WTC11 (cell line): ENCODE measurements at places on chromosomes 13 and 19.

GRCh38 chr19:11451871-11452619 is 16.6 kb downstream of the PRKCSH start:
- DNase-seq = no peak
- peaks cover 23% of the 10 kb centered on the region for H3K4me1 ChIP-seq
- H3K27ac ChIP-seq = peak overlapping the region; percentile 83

DNA sequence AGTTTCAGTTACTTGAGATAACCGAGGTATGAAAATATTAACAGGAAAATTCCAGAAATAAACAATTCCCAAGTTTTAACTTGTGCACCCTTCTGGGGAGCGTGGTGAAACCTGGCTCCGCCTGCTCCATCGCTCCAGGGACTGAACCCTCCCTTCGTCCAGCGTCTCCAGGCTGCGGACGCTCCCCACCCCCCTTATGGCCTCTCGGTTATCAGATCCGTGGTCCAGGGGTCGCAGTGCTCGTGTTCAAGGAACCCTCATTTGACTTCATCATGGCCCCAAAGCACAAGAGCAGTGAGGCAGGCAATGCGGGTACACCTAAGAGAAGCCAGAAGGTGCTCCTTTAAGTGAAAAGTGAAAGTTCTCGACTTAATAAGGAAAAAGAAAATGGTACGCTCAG is 71.1 kb downstream of the ATP11A start:
- H3K4me1 ChIP-seq = peaks cover 60% of the 10 kb centered on the region
- peak overlapping the region; percentile 83; the same call in 1 of the 2 replicates for H3K27ac ChIP-seq
- no peak overlapping the region for H3K4me3 ChIP-seq
- H3K36me3 ChIP-seq = no peaks in the 10 kb centered on the region

DNA sequence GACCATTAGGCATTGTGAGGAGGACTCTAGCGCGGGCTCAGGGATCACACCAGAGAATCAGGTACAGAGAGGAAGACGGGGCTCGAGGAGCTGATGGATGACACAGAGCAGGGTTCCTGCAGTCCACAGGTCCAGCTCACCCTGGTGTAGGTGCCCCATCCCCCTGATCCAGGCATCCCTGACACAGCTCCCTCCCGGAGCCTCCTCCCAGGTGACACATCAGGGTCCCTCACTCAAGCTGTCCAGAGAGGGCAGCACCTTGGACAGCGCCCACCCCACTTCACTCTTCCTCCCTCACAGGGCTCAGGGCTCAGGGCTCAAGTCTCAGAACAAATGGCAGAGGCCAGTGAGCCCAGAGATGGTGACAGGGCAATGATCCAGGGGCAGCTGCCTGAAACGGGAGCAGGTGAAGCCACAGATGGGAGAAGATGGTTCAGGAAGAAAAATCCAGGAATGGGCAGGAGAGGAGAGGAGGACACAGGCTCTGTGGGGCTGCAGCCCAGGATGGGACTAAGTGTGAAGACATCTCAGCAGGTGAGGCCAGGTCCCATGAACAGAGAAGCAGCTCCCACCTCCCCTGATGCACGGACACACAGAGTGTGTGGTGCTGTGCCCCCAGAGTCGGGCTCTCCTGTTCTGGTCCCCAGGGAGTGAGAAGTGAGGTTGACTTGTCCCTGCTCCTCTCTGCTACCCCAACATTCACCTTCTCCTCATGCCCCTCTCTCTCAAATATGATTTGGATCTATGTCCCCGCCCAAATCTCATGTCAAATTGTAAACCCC is 2.8 kb upstream of the CEACAM5 start:
- no peak overlapping the region for H3K27ac ChIP-seq
- DNase-seq = peak; percentile 77
- H3K4me3 ChIP-seq = no peak overlapping the region
- H3K4me1 ChIP-seq = 0 out of 2 replicates have a peak, but pooled peaks cover 2% of the 10 kb centered on the region
- peaks cover 19% of the 10 kb centered on the region for H3K27me3 ChIP-seq

DNA sequence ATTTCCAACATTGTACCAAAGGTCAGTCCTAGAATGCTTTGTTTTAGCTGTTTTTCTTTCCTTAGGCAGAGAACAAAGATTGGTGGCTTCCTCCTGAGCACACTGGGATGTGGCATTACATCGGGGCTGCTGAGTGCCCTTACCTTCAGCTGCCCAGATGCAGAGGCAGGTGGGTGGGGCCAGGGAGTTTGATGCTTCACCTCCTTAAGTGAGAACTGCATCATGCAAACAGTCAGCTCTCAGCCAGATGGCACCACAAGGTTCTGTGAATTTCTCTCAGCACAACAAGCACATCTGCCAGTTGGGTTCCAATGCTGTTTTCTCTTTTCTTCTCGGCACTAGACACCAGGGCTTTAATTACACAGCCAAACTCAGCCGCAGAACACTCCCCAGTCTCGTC is 87.4 kb upstream of the UBL3 start:
- H3K27ac ChIP-seq = no peak overlapping the region
- no peak overlapping the region for H3K4me3 ChIP-seq
- H3K4me1 ChIP-seq = peaks cover 45% of the 10 kb centered on the region
- H3K27me3 ChIP-seq = peaks cover 56% of the 10 kb centered on the region

DNA sequence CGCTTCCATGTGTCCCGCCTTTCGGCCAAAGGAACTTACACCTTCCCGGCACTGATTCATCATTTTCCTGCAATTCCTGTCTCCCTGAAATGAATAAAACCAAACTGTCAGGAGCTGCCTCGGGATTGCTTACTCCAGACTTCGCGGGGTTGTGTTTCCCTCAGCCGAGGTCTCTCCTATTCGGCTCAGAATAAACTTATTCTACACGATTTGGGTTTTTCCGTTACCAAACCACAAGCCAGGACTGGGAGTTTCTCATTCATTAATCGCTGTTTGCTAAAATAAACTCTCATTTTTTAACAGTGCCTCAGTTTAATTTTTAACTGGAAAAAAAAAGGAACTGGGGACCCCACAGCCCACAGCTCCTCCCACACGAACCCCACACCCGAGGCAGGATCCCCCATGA is 667 bp downstream of the ZNF878 start:
- no peak for DNase-seq
- H3K4me1 ChIP-seq = peaks cover 18% of the 10 kb centered on the region
- H3K27ac ChIP-seq = peak overlapping the region; percentile 88
- H3K27me3 ChIP-seq = peaks cover 2% of the 10 kb centered on the region; the same call in 1 of the 2 replicates

DNA sequence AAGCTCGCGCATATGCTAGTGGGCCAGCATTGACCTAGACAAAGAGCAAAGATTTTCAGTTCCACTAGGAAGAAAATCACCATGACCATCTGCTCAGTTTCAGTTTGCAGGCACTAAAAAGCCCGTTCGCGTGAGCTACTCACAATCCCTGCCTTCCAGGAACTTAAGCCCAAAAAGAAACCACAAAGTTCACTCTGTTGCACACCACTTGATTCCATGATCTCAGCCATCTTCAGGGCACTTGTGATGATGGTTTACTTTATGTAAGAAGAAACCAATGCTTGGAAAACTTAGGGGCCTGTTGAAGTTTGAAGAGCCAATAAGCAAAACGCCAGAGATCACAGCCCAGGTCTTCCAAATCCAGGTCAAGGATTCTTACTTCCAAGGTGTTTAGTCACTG is 45.0 kb upstream of the SLC15A1 start:
- H3K36me3 ChIP-seq = peaks cover 6% of the 10 kb centered on the region; the same call in 1 of the 2 replicates
- no peaks in the 10 kb centered on the region for H3K4me1 ChIP-seq
- no peak for DNase-seq
- H3K4me3 ChIP-seq = no peak overlapping the region

GRCh38 chr19:15251749-15252397 is 19.6 kb upstream of the EPHX3 start:
- H3K27me3 ChIP-seq = no peaks in the 10 kb centered on the region
- peak; percentile 83 for DNase-seq

DNA sequence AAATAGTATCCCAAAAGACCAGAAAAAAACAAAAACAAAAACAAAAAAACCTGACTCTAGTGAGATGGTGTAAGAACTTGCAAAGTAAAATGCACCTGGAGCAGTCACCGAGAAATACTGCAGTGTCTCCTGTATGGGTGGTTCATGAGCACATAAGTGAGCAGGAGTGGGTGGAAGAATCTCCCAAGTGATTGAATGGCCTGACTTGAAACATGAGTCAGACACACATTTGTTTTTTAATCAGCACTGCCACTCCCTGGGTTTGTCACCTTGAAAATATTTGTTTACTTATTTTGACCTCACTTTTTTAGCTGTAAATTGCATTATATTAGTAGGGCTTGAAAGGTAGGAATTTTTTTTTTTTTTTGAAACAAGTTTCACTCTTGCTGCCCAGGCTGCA is 2.0 kb downstream of the ZNF431 start:
- H3K27ac ChIP-seq = peak overlapping the region; percentile 46; the same call in 1 of the 2 replicates
- H3K4me1 ChIP-seq = peaks cover 5% of the 10 kb centered on the region
- DNase-seq = no peak
- H3K27me3 ChIP-seq = no peaks in the 10 kb centered on the region

DNA sequence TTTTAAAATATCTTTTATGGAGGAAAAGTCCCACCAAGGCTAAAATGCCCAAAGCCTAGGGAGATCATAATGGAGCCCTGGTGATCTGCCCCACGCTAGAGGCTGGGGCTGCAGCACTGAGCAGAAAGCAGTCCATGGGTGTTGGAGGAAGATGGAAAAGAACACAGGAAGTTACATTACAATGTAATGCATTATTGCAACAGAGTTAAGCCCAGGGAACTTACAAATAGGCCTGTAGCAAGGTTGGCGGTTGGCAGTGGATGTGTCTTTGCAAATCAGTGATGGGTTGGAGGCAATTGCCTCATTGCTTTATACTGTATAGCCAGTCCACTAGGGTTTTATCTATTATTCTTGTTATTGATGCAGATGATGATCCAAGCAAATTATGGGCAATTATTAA is 399.9 kb downstream of the NDFIP2 start:
- no peak overlapping the region for H3K4me3 ChIP-seq
- H3K27me3 ChIP-seq = no peaks in the 10 kb centered on the region
- no peak overlapping the region for H3K27ac ChIP-seq
- H3K36me3 ChIP-seq = 0 out of 2 replicates have a peak, but pooled peaks cover 8% of the 10 kb centered on the region

DNA sequence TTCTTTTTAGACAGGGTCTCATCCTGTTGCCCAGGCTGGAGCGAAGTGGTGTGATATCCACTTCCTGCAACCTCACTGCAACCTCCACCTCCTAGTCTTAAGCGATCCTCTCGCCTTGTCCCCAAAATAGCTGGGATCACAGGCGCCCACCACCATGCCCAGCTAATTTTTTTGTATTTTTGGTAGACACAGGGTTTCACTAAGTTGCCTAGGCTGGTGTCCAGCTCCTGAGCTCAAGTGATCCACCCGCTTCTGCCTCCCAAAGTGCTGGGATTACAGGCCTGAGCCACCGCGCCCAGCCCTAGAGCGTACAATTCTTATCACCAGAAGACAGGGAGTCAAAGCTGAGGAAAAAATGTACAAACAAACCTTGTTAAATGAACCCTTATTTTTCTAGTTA is 4.5 kb upstream of the ELOF1 start:
- no peaks in the 10 kb centered on the region for H3K36me3 ChIP-seq
- H3K27ac ChIP-seq = no peak overlapping the region
- no peak for DNase-seq
- H3K4me3 ChIP-seq = no peak overlapping the region
- peaks cover 10% of the 10 kb centered on the region for H3K4me1 ChIP-seq
- peaks cover 2% of the 10 kb centered on the region; the same call in 1 of the 2 replicates for H3K27me3 ChIP-seq

- DNase-seq = peak; percentile 83
- H3K36me3 ChIP-seq = peaks cover 39% of the 10 kb centered on the region
- peak overlapping the region; percentile 7; the same call in 1 of the 2 replicates for H3K4me3 ChIP-seq
- H3K27me3 ChIP-seq = no peaks in the 10 kb centered on the region
- peak overlapping the region; percentile 95 for H3K27ac ChIP-seq
These were observed 7.5 kb upstream of the LIN7B start for GRCh38 chr19:49106648-49107135.

- H3K27ac ChIP-seq = no peak overlapping the region; the same call in 1 of the 2 replicates
- H3K36me3 ChIP-seq = peaks cover 51% of the 10 kb centered on the region
- no peaks in the 10 kb centered on the region for H3K27me3 ChIP-seq
- no peak for DNase-seq
These were observed 27.5 kb upstream of the TMEM160 start for GRCh38 chr19:47075941-47076340.

- H3K4me3 ChIP-seq = no peak overlapping the region
- peaks cover 4% of the 10 kb centered on the region for H3K4me1 ChIP-seq
- no peak overlapping the region for H3K27ac ChIP-seq
- DNase-seq = no peak
- H3K36me3 ChIP-seq = no peaks in the 10 kb centered on the region
These were observed 47.7 kb upstream of the SPATA13 start for GRCh38 chr13:24112791-24113190.

GRCh38 chr19:45400192-45400591 is 4.7 kb downstream of the PPP1R13L start:
- H3K36me3 ChIP-seq = no peaks in the 10 kb centered on the region; the same call in 1 of the 2 replicates
- DNase-seq = no peak
- peaks cover 32% of the 10 kb centered on the region for H3K4me1 ChIP-seq

- H3K4me3 ChIP-seq = no peak overlapping the region
- no peak for DNase-seq
These were observed 5.3 kb upstream of the KBTBD6 start for GRCh38 chr13:41137951-41138350.

DNA sequence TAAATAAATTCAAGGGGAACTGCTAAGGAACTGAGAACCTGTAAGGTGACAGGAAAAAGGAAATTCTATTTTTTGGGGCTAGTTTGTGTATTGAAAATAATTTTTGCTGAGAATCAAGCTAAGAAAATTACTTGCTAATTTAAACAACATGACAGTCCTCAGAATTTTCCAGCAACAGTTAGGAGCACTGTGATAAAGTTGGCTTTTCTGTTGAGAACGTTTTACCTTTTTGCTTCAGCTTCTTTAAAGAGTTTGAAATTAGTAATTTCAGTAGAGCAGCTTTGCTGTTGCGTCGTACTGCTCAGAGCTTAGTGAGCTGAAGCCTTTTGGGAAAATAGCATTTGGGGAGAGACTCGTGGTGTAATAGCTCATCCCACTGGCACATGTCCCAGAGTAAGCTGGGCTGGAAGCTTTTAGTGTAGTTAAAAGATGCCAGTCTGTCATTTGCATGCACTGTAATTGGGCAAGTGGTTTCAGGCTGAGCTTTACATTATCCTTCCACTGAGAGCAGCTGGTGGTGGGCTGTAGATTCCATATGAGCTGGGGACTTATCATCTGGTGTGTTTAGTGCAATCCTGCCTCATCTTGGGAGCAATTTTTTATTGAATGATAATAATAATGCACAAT is 69.8 kb downstream of the LRCH1 start:
- no peaks in the 10 kb centered on the region for H3K36me3 ChIP-seq
- no peak for DNase-seq
- no peaks in the 10 kb centered on the region for H3K27me3 ChIP-seq
- peaks cover 76% of the 10 kb centered on the region for H3K4me1 ChIP-seq

DNA sequence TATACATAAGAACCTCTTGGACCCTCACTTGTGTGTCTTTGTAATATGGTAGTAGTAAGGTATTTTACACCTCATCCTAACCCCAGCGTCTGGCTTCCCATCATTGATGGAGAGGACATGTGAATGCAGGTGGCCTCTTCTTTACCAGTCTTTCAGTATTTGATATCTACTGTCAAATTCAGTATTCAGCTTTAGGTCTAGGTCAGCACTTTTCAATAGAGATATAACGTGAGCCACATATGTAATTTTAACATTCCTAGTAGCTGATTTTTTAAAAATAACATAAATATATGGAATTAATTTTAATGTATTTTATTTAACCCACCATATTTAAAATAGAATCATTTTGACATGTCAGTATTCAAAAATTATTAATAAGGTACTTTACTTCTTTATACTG is 2.9 kb downstream of the RAP2A start:
- H3K4me1 ChIP-seq = peaks cover 21% of the 10 kb centered on the region
- DNase-seq = no peak
- peak overlapping the region; percentile 96; the same call in 1 of the 2 replicates for H3K4me3 ChIP-seq
- no peaks in the 10 kb centered on the region for H3K27me3 ChIP-seq
